ENCODE measurements at places on chromosomes 7 and 10.
A peak's percentile ranks its signal among the peaks of the same experiment; 100 is the strongest.

DNA sequence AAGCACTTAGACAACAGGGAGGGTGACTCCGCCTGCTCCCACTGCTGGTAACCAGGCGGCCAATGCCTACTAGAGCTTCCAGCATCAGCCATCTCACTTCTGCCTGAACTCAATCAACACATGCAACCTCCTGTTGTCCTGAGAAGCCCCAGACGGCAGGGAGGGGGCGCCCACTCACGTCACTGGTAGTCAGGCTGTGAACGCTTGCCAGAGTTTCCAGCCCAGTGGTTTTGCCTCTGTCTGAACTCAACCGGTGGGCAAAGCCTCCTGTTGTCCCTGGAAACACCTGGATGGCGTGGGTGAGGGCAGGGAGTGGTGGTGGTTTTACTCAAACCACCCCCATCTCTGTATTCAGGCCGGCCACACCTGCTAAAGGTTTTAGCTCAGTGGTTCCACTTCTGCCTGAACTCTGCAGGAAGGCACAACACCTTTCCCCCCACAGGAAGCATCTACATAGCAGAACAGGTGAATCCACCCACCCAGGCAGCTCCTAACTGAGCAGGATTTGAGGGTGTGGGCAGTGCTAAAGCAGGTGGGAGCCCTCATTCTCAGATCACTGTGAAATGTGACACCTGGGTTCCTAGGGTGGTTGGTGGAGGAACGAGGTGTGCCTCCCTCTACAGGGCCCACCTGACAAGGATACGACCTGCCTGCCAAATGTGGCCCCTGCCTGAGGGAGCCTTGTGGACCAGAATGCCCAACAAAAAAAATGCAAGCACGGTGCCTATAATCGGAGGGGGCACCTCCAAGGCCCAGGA lies 563.0 kb upstream of the SEMA3D start:
- DNase-seq = no peak

- DNase-seq = no peak
These were observed 120.1 kb downstream of the NEURL1 start for GRCh38 chr10:103613616-103614015.

GRCh38 chr10:122164815-122165483 lies 106.1 kb upstream of the BTBD16 start:
- DNase-seq = no peak

- peak; percentile 36 for DNase-seq
These were observed 72.0 kb downstream of the DGKI start for GRCh38 chr7:137774793-137775201.

DNA sequence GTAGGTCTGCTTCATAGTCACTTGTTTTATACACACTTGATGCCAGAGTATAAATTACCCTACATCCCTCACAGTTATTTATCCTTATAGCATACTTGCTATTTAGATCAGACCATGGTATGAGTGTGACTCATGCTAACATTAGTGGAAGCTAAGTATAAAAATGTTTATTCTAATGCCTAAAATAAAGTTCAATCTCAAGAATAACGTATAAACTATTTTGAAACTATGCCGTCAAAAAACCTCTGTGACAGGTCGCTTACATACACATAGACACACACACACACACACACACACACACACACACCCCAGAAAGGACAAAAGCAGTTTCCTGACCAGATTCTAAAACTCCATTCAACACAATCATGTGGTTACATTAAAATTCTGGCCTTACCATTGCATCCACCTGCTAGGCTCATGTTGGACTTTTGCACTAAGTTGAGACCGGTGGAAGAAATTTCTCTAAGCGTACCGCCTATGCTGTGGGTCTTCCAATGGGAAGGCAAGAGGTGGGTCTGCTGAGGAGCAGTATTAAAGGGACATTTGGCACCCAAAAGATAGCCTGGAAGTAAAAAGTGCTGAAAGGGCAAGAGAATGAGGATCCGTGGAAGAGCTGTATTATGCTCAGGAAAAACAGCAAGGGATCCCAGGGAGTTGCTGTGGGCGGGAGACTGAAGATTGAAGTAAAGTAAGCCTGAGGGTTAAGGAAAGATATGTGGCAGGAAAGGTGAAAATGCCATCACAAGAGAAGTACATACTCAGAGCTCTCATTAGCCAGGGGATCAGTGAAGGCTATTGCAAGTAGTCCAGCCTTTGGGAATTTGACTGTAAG lies 5.0 kb downstream of the FOXP2 start:
- DNase-seq = no peak

GRCh38 chr10:37206132-37206531 lies 80.7 kb downstream of the ANKRD30A start:
- DNase-seq = no peak

DNA sequence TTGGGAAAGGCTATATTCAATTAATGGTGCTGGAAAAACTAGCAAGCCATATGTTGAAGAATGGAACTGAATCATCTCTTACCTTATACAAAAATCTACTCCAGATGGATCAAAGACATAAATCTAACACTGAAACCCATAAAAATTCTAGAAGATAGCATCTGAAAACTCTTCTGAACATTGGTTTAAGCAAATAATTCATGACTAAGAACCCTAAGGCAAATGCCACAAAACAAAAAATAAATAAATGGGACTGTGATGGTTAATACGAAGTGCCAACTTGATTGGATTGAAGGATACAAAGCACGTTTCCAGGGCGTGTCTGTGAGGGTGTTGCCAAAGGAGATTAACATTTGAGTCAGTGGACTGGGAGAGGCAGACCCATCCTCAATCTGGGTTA lies 1130.0 kb downstream of the DNAJB9 start:
- DNase-seq = no peak

DNA sequence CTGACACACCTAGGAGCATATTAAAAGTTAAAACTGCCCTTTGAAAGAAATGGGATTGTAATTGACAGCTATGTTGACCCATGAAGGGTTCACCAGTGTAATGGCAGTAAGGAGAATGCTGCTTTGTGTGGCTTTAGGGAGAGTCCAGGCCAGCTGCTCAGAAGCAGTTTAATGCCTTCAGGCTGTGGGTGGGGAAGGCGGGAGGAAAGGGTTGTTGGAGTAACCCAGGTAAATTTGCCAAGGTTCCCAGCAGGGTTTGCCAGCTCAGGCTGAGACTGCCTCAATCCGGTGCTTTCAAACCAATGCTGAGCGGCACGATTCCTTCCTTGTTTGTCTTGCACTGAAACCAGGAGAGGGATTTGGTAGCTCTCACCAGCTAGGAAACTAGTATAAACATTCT lies 637.2 kb downstream of the INHBA start:
- no peak for DNase-seq

DNA sequence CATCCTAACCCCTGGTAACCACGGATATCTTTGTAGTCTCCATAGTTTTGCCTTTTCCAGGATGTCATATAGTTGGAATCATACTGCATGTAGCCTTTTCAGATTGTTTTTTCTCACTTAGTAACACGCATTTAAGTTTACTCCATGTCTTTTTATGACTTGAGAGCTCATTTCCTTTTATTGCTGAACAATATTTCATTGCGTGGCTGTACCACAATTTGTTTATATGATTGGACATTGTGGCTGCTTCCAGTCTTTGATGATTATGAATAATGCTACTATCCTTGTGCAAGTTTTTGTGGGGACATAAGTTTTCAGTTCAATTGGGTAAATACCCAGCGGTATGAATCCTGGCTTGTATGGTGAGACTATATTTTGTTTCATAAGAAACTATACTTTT lies 60.8 kb downstream of the AOAH start:
- DNase-seq = peak; percentile 11

DNA sequence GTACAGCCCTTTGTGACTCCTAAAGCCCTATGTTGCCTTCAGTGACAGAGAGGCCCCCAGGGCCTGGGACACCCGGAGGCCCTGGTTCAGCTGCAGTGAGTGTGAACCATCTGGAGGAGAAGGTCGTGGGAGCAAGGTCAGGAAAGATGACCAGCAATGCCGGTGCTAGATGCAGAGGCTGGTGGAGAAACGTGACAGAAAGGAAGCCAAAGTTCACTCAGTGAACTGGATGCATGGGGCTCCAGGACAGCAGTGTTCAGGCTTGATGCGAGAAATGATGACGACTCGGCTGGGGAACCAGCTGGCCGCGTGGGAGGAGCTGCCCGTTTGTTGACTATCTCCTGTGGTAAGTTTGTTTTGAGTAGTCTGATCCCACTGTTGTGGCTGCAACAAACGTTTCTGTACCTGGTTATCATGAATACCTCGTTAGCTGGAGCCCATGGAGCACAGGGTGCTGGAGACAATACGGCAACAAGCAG lies 54.1 kb upstream of the MKRN1 start:
- DNase-seq = no peak

DNA sequence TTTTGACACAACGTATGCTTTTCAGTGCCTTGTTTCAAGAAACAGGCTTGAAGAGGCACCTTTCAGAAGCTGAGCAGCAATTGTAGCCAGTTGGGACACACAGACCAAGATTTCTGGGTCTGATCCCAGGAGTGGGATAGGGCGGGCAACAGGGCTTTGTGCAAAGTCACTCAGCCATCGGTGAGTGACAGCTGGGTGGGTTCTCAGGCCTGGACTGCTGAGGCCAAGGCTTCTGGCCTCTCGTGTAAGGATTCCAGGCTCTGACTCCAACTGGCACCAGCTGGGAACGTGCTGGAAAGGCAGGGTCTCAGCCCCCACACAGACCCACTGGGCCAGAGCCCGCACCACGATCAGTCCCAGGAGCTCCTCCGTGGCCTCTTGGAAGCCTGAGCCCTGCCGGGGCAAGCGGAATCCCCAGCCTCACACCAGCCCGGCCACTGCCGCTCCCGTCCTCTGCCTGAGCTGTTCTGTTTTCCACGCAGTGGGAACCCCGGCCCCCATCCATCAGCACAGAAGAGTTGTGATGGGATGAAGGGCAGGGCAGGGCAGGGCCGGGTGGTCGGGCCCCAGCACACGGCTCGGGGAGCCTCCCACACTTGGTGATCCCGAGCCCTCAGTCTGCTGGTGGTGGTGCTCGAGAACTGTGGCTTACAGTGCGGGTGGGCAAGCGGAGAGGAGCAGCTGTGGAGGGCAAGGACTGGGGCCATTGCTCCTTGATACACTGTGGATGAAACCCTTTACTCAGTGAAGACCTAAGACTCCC lies 46.8 kb downstream of the VIPR2 start:
- DNase-seq = no peak

GRCh38 chr7:20440472-20441105 lies 109.9 kb downstream of the ITGB8 start:
- no peak for DNase-seq

- DNase-seq = peak; percentile 68
These were observed 96.6 kb upstream of the PARD3 start for GRCh38 chr10:34911661-34912205.

DNA sequence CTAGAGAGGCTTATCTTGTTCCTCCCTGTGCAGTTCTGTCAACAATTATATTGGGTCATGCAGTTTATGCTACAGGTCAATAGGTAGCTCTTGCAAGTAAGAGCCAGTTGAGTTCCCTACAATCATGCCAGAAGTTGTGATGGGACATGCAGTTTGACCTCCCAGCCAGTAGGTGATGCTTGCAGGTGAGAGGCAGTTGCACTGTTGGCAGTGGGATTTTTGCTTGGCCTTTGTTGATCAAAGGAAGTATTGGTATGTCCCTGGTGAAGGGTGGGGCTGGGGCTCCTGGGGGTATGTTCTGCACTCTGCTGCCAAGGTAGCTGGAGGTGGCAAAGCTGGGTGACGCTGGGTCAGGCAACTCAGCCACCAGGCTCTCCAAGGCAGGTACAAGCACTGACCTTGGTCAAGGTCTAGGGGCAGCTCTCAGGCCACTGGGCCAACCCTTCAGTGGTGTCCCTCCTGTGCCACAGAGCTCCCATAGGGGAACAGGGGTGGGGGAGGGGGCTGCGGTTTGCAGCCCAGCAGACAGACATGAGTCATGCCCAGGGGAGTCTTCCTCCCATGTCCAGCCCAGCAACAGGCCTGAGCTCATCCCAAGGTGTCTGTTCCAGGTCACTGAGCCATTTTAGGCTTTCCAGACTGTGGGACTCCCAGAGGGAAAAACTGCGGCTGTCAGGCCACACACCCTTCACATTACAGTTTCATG lies 43.3 kb downstream of the MEOX2 start:
- DNase-seq = no peak

- DNase-seq = no peak
These were observed 31.7 kb downstream of the ITPRID1 start for GRCh38 chr7:31545549-31545948.

DNA sequence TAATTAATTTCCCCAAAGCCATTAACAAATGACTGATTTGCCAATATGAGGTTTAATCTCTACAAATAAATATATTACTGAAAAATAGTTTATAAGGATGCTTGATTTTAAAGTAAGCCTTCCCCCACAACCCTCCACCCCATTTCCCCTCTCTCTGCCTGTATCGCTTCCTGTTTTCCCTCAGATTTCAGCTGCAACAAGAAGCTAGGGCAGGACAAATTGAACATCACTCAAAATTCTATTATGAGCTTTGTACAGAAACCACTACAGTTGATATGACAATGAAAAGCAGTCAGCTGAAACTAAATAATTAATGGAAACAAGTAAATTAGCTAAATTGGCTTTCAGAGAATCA lies 109.0 kb upstream of the SP4 start:
- no peak for DNase-seq

DNA sequence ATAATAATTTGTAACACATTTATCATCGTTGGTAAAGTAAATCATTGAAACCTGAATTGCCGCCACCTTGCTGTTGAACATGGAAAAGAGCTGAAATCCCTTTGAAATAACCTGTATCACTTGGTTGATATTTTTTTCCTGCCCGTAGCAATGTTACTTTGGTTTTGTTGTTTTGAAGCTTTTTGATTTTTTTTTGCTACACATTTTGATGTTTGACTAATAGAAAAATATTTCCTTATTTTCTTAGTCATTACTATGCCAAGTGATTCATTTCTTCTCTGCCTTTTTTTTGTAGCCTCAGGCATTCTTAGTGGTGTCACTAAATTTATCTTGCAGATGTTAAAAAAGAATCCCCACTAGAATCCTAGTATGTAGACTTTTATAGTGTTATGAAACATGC lies 235.1 kb upstream of the MEOX2 start:
- DNase-seq = peak; percentile 80

DNA sequence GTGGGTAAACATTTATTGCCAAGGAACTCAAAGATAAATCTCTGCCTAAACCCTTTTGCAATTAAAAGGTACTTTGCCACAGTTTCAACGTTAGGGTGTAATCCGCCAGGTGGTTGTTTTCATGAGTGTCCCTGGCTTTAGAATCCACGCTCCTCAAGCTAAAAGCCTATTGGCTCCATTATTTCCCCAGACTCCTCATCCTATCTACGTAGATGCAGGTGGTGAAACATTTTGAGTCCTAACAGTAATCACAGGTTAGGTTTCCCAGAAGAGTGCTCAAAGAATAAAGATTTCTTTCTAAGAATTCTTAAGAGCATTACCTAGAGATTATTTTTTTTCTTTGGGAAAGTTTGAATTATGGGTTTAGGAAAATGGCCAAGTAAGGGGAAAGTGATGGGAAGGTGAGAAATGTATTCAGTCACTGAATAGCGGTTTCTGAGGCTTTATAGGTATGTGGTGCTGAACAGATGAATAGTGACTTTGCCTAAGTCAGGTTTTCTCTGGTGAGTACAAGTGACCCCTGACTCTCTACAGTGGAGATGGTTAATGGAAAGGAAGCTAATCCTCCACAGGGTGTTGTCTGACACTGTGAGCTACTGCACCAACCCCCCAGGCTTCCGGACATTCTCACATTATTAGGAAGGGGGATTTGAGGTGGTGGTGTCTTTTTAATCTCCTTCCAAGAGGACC lies 60.2 kb downstream of the NRP1 start:
- DNase-seq = no peak
